ENCODE measurements at places on chromosomes 5 and 9.

GRCh38 chr9:128729302-128729701 is 5.4 kb upstream of the ZDHHC12 start:
- DNase-seq: no peak

- DNase-seq: no peak
Observed at GRCh38 chr5:168676501-168676900, 97.3 kb upstream of the PANK3 start.

- DNase-seq: no peak
Observed at GRCh38 chr9:20582150-20582549, 40.1 kb downstream of the MLLT3 start.

DNA sequence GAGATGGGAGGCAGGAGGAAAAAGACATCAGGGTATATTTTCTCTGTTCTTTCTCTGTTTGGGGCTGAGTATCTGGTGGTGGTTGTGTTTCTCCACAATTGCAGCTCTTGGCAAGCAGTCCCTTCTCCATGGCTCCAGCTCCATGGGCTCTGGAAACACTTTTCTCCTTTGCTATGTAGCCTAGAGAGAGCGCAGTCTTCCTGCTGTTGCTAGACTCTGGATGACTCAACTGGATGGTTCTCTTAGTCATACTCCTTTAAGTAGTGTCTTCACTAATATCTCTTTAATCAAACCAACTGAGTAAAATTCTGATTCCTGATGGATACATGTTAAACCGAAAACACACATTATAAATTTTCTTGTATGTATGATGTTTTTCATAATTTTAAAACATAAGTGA is 3.3 kb upstream of the PLGRKT start:
- peak; percentile 87 for DNase-seq

- DNase-seq: no peak
Observed at GRCh38 chr9:70868041-70868440, 253.4 kb downstream of the TRPM3 start.

DNA sequence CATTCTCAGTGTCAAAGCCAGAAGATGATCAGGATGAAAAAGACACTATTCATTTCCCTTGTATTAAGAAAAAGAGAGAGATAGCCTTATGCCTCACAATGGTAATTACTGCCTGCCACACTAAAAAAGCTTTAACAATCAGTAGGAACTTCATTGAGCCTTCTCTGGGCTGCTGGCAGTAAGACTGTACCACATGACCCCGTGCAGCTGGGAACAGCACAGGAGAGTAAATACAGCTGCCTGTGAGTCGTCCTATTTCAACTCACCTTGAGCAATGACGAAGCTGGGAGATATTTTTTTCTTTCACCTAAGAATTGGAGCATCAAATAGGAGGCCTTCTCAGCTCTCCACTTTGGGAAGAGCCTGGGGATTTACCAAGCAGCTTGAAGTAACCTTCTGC is 316.3 kb downstream of the GABRB2 start:
- no peak for DNase-seq

DNA sequence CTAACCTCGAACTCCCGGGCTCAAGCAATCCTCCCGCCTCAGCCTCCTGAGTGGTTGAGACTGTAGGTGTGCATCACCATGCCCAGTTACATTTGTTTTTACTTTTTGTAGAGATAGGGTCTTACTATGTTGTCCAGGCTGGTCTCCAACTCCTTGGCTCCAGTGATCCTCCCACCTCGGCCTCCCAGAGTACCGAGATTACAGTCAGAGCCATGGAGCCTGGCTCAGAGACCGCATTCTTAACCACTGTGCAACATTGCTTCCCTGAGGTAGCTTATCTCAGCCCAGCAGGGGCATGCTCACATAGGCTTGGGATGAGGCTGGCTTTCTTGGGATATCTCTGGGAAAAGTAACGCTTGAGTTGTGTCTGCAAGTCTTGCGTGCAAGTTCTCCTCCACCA is 99.7 kb downstream of the SPRY4 start:
- DNase-seq: no peak

DNA sequence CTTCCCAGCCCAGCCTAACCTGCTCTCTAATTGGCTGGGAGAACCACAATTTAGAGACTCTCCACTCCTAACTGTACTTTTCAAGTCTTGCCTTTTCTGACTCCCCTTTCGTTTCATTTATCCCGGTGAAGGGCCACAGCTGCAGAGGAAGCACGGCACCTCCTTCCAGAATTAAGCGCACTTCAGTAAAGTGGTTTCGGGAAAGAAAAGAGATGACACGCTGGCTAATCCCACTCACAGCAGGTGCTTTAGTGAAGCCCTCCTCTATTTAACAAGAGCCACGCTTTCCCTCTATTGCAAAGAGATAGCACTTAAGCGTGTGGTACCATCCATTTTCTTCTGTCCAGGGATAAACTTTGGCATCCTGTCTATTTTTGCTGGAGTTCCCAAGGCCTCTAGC is 4.8 kb downstream of the DNAH5 start:
- no peak for DNase-seq

DNA sequence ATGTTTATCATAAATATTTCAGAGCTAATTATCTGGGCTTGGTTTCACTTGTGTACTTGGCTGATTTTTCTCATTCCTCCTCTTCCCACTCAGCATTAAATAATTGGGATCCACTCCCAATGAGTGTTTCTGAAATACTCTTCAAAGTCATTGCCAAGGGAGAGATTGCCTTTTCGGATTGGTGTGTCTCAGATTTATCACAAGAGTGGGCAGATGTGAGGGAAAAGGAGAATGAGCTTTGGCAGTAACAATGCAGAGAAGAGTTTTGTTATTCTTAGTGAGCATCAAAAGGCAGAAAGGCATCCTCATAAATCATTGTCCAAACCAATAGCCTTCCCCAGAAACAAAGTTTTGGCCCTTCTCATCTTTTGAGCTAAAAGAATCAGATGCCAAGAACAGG is 79.2 kb downstream of the SEMA5A start:
- DNase-seq: peak; percentile 56

GRCh38 chr5:135430135-135430437 is 17.1 kb downstream of the DCANP1 start:
- DNase-seq: no peak

DNA sequence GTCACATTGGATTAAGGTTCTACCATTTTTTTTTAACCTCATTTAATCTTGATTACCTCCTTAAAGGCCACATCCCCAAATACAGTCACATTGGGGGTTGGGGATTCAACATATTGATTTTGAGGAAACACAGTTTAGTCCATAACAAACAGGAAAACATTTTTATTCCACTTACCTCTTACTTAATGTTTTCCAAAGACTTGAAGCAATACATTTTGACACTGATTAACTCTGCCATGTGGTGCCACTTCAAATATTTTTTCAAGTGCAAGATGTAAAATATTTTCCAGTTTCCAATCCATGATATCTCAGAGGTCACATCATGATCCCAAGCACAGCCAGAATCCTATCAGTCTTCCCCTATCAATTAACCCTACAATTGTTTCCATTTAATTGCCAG is 548.0 kb downstream of the CSNK1G3 start:
- DNase-seq: no peak

- no peak for DNase-seq
Observed at GRCh38 chr5:56532466-56532865, 282.9 kb upstream of the MAP3K1 start.
